CD14-positive monocyte (primary cell): ENCODE measurements at places on chromosomes 3 and 15.
A peak's percentile ranks its signal among the peaks of the same experiment; 100 is the strongest.

GRCh38 chr3:159796226-159796625 lies 192.4 kb upstream of the IL12A start:
- no peak for DNase-seq

- no peak for DNase-seq
Observed at GRCh38 chr15:35546511-35547381, 781 bp upstream of the DPH6 start.

DNA sequence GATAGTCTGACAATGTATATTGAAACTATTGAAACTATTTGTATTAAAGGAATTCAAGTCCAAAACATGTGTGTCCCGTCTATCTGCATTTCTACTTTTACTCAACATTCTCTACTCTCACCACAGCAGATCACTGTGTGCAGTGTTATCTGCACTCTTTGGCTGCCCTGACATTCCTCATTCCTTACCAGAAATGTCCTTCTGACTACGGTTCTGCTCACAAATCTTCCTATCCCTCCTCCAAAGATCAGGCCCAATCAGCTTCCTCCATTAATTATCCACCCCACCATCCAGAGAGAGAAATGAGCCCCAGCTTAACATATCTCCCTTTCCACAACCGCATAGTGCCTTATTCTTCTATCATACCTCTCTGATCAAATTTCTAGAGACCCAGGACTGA lies 94.7 kb downstream of the TBL1XR1 start:
- no peak for DNase-seq

- no peak for DNase-seq
Observed at GRCh38 chr3:37722477-37722876, 139.2 kb upstream of the CTDSPL start.

GRCh38 chr3:82520846-82521245 lies 759.4 kb upstream of the GBE1 start:
- DNase-seq, result no peak

- no peak for DNase-seq
Observed at GRCh38 chr3:66297260-66297873, 76.6 kb downstream of the SLC25A26 start.

- DNase-seq, result no peak
Observed at GRCh38 chr3:153257673-153258351, 95.8 kb downstream of the RAP2B start.

DNA sequence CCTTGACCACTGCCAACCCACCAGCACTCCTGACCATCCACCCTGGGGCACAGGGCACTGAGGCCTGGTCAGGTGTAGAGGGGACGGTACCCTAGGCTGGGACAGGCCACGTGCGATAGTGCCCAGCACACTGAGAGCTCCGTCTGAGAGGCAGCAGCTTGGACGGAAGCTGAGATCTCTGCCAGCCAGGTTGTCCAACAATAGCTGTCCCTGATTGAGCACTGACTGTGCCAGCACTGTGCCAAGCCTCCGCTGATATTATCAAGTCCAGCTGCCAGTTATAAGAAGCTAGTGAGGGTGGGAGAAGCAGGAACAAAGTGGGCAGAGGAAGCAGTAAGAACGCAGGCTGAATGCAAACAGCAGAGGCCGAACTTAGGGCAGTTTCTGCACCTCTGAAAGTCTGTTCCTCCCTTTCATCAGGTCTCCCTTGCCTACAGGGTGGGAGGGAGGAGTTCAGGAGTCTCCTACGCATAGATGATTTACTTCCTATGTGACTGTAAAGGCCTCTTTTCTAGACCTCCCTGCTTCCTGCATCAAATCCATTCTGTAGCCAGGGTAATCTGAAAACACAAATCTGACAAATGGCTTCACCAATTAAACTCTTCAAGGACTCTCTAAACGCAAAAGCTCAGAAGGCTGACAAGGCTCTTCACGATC lies 29.7 kb downstream of the MRPS11 start:
- DNase-seq, result no peak

DNA sequence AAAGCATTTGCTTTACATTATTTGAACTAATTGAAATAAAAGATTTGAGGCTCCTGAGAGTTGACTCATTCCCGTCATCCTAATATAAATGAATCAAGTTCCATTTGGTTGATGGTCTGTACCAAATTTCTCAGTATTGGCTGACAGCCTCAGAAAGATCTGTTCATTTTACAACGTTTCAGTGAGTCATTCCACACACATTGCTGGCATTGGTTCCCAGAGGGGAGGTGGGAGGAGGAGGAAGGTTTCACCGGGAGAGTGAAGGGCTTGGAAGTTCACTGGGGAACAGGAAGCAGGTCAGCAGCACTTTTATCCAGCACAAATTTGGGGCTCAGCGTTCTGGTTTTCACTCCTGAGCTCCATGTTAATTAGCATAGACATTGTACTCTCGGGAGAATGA lies 176.7 kb upstream of the CADPS start:
- no peak for DNase-seq

DNA sequence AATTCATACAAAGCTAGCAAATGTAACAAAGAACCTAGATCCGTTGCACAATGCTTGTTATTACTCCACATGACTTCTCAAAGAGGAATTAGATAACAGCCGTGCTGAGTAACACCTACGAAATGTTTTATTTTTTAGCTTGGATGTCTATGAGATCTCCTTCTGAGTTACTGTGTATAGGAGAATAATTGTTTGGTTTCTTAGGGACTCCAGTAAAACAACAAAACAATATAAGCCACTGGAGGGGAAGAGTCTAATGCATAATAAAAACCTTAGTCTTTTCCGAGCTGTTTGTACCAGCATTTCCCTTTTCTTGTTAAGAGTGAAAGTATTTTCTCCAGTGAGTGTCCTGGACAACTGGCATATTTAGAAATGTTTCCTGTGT lies 15.6 kb downstream of the SNAP23 start:
- peak; percentile 80 for DNase-seq

DNA sequence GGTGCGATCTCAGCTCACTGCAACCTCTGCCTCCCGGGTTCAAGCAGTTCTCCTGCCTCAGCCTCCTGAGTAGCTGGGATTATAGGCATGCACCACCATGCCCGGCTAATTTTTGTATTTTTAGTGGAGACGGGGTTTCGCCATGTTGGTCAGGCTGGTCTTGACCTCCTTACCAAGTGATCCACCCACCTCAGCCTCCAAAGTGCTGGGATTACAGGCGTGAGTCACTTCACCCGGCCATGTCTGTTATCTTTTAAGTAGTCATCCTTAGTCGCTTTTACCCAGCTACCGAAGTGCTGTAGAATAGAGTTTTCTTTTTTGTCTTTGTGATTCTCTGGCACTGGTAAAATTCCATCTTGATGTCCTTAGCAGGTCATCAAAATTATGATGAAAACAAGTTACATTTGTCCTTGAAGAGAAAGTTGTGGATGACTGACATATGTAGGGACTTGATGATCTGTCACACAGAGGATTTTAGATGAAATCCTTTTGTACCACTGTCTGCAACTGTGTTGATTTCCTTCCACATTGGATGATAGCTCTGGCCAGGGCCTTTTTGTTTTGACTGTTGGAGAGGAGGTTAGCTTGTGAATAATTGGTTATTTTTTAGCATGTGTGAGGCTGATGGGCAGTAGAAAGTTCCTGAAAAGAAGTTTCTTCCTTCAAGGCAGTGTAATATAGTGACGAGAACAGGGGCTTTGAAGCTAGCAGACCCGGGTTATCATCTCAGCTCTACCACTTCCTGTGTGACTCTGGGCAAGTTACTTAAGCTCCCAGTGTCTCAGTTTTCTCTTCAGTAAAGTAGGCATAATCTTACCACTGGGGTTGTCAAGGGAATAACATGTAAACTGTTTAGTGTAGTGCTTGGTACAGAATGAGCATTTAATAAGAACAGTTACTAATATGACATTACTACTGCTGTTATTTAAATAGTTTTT lies 18.8 kb downstream of the ATG7 start:
- DNase-seq, result peak; percentile 57

- DNase-seq, result no peak
Observed at GRCh38 chr3:155153242-155154186, 73.4 kb downstream of the MME start.

DNA sequence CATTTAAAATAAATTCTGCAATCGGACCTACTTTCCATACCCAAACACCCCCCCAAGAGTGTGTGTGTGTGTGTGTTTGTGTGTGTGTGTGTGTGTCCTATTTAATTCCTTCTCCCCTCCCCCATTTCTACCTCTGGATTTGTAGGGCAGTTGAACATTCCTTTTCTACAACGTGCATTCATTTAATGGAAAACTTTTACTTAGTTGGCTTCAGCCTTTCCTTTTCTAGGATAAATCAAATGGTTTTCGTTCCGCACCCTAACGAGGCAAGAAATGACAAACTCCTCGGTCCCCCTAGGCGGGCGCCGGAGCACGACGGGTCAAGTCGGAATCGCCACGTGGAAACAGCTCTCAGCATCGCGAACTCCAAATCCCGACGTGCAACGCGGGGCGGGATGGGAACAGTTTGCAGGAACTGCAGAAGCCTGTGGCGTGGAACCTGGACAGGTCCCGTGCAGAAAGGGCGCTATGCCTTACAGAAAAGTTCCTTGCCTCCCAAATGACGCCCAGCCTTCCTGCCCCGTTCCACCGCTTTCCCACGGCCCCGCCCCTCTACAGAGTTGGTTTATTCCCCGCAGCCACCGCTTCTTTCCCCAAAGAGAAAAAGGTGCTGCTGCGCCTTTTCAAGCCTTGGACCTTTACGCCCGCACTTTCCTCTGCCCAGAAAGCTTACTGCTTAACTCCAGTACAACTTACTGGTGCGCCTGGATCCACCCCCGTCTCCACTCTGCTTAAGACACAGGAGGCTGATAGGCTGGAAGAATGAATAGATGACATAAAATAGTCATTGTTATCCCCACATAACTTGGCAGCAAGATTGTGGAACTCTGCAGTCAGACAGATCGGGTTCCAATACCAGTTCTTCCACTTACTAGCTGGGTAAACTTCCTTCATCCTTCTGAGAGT lies 1.1 kb upstream of the EIF2B5 start:
- DNase-seq, result peak; percentile 56

DNA sequence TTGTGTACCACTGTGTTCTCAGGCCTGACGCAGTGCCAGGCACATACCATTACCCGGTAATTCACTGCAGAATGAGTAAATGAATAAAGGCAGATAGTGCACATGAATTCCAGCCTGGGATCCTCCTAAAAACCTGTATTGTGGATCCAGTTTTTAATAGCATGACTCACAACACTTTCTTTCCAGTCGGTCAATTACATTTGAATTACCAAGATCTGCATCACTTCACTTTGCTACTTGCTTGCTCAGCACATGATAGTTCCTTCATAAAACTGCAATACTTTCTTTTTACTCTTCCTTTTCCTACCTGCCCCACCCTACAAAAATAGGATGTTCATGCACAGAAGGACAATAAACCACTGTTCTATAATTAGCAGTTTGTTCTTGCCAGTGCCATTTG lies 553.8 kb downstream of the MAGI1 start:
- DNase-seq, result no peak

DNA sequence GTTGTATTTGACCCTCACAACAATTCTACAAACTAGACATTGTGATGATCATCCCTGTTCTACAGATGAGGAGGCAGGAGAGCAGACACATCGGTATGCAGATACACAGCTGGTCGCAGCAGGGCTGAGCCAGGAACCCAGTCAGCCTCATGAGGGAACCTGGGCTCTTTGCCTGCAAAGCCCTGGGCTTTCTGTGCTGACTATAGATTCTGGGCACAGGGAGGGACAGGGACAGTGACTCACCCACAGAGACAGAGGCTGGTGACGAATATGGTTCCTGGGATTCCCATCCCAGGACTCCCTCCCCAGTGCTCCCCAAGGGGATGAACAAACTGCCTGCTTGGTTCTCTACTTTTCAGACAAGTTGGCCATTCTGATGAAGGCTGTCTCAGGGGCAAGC lies 3.8 kb upstream of the CAMP start:
- no peak for DNase-seq

- peak; percentile 17 for DNase-seq
Observed at GRCh38 chr3:34106879-34107278, 308.4 kb downstream of the PDCD6IP start.

GRCh38 chr15:29968099-29968894 lies 114.5 kb upstream of the GOLGA8J start:
- no peak for DNase-seq

GRCh38 chr3:172341482-172342059 lies 106.7 kb downstream of the GHSR start:
- peak; percentile 57 for DNase-seq

- no peak for DNase-seq
Observed at GRCh38 chr15:41278319-41278718, 47.3 kb downstream of the CHP1 start.

GRCh38 chr15:49044766-49045606 lies 1.3 kb downstream of the SECISBP2L start:
- DNase-seq, result no peak

- no peak for DNase-seq
Observed at GRCh38 chr3:127997016-127997415, 55.2 kb upstream of the SEC61A1 start.

- peak; percentile 36 for DNase-seq
Observed at GRCh38 chr3:170330366-170330765, 27.1 kb upstream of the SKIL start.

DNA sequence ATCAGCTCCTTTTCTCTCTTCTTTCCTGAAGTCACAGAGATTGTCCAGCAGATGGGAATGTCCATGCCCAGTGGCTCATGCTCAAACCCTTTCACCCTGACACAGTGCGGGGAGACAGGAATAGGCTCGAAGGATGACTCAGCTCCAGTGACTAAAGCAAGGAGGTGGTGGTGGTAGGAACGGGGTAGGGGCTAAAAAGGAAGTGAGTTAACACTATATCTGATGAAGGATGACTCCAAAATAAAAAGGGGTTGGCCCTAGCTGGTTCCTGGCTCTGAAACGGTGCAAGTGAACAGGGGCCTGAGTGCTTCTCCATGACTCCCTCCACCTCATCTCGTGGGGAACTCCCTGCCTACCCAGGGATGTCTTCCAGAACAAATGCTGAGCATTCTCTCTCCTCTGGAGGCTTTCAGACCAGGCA lies 167.4 kb upstream of the LPP start:
- DNase-seq, result peak; percentile 82

- DNase-seq, result no peak
Observed at GRCh38 chr3:123640311-123640710, 55.5 kb upstream of the HACD2 start.

GRCh38 chr3:185843126-185843525 lies 18.3 kb upstream of the IGF2BP2 start:
- DNase-seq, result no peak

DNA sequence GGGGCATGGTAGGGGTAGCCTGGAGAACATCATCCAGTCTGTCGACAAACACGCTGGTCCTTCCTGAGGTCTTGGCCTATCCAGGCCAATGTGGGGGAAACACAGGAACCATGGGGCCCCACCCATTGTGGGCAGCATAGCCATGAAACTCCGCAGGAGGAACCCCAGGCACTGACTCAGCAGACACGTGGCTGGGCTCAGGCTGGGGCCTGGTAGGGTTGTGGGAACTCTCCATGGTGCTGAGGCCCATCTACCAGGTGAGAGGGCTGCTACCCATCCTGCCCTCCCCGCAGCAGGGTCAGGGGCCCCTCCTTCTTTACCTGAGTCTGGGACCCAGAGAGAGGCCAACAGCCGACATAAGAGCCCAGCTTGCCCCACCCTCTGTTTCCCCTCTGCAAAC lies 22.6 kb upstream of the CACNA2D2 start:
- DNase-seq, result peak; percentile 61
